ENCODE measurements at places on chromosomes 11 and 22.

DNA sequence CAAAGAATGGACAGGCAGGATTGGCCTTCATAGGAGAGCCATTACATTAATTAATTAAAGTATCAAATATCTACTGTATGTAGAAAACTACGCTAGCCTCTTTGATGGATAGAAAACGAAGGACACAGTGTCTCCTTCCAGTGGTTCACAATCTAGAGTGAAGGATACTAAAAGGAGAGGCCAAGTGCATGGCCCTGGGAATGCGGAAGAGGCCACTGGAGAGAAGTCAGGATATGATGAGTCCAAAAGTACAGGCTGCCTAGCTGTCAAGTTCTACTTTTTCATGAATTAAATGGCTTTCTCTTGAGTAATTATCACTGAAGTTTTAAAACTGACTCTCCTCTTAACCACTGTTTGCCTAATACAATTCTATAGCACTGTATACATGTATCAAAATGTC is 41.9 kb downstream of the ATG16L2 start:
- DNase-seq, result no peak

DNA sequence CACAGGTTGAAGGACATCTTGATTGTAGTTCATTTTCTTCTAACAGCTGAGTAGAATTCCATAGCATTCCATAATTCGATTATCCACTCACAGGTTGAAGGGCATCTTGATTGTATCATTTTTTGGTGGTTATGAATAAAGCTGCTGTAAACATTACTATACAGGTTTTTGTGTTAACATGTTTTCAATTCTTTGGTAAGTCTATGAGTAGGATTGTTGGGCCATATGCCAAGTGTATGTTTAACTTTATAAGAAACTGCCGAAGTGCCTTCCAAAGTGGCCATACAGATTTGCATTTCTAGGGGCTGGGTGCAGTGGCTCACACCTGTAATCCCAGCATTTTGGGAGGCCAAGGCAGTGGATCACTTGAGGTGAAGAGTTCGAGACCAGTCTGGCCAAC is 44.6 kb downstream of the ANKRD42 start:
- DNase-seq, result no peak

- no peak for DNase-seq
Observed at GRCh38 chr11:132284048-132284447, 913.6 kb downstream of the NTM start.

GRCh38 chr22:28188178-28188879 is 269.3 kb upstream of the PITPNB start:
- DNase-seq, result no peak

- peak; percentile 92 for DNase-seq
Observed at GRCh38 chr11:66328302-66329144, 7.7 kb downstream of the RIN1 start.

DNA sequence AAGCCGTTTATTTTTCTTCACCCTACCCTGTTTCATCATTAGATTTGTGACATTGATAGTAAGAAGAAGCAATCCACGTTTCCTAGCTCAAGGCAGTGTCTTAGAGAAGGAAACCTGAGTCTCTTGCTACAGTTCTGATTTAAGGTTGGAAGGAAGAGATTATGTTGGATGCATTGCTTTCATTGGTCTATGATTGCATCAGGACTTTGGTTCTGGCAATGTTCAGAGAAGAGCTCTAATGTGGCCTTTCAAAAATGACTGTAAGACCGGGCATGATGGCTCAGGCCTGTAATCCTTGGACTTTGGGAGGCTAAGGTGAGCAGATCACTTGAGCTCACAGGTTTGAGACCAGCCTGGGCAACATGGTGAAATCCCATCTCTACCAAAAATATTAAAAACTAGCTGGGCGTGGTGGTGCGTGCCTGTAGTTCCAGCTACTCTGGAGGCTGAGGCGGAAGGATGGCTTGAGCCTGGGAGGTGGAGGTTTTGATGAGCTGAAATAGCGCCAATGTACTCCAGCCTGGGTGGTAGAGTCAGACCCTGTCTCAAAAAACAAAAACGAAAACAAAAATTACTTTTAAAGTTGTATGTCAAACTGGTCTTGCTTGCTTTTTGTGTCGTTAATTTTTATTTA is 4.1 kb downstream of the NUCB2 start:
- DNase-seq, result no peak

DNA sequence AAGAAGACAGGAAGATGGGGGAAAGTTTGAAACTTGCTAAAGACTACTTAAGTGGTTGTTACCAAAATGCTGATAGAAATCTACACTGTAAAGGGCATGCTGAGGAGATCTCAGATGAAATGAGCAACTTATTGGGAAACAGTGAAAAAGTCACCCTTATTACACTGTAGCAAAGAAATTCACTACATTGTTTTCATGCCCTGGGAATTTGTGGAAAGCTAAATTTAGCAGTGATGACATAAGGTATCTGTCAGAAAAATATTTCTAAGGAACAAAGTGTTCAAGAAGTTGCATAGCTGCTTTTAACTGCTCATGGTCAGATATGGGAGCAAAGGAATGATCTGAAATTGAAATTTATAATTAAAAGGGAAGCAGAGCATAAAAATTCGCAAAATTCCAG is 702.4 kb upstream of the LRRC4C start:
- DNase-seq, result no peak

DNA sequence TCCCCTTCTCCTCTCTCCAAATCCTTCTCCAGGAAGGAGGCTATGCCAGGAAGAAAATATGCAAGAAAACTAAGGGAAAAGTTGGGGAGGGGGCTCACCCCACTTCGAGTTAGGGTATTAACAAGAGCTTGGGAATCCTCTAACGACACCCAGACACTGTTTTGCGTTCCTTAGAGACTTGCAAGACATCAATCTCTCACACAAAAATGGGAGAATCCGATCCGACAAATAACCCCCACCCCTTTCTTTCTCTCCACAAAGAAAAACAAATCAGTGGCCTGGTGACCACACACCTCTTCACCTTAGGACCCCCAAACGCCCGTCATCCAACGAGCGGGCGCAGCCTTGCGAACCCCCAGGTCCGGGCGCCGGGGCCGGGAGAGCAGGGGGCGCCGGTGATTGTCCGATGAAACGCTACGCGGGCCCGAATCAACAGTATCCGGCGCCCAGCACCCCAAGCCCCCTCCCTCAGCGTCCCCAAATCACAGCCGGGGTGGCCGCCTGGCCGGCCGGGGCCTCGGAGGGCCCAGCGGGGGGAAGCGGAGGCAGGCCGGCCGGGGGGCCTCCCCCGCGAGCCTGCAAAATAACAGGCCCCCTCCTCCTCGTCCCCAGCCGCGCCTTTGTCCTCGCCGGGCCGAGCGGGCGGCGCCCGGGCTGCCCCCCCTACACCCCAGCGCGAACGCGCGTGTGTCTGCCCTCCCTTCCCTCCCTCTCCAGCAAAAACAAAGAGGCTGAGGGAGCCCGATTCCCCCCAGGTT is 690 bp downstream of the CSNK1E start:
- peak; percentile 91 for DNase-seq

GRCh38 chr11:115963156-115963555 is 458.9 kb upstream of the CADM1 start:
- DNase-seq, result no peak

DNA sequence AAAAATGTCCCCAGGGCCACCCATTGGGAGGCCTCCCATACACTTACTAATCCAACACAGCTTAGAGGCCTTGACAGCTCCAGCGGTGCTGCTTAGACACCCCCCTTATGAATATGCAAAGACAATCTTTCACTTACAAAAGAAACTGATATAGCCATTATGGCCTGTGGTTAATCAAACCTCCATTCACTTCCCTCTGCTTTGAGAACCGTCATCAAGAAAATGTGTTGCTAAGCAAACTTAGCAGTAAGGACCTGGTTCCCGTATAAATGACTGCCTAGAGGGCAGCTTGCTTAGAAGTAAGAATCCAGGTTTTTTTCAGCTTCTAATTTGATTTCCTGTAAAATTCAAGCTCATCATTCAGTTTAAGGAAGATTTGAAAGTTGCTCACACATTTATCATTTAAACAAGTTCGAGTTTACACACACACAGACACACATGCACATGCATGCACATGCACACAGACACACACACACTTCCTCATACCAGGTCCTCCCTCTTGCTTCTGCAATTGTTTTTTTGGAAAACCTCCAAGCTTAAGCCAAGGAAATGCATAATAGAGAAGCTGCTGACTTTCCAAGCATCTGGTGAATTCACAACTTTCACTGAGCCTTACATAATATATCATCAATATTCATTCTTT is 137.7 kb upstream of the BLID start:
- DNase-seq, result no peak

DNA sequence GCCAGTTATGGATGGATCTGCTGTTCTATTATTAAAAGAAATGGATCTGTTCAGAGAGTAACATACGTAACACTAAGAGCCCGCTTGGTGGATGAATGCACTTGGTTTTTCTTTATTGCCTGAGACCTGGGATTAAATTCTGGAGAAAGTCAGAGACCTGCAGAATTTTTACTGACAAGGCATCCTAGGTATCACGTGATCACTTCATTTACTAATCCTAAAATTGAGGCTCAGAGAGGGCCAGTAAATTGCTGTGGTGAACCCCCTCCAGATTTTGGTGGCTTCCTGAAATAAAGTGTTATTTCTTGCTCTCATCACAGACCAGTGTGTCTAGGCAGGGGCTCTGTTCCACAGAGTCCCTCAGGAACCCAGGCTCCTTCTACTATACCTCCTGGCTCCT is 187.9 kb upstream of the LARGE1 start:
- DNase-seq, result no peak

DNA sequence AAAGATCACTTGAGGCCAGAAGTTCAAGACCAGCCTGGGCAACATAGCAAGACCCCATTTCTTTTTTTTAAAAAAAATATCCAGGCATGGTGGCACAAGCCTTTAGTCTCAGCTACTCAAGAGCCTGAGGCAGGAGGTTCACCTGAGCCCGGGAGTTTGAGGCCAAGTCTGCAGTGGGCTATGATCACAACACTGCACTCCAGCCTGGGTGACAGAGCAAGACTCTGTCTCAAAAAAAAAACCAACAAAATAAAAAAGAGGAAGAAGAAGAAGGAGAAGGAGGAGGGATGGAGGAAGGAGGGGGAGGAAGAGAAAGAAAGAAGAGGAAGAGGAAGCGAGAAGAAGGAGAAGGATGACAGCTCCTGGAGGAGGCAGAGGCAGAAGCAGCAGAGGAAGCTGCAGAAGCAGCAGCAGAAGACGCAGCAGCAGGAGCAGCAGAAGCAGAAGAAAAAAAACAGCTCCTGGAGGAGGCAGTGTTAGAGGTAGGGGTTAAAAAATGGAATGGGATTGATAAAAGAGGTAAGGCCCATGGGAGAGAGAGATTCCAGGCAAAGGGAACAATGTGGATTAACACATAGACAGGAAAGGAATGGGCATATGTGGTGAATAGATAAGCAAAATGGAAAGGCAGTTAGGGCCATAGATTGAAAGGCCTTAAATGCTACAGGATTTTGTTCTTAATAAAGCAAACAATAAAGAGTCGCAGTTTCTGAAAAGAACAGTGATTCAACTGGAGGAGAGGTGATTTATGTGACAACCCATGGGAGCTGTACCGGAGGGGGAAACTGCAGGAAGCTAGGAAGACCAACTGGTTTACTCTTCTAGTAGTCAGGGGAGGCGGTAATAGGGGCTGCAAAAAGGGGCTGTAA is 10.9 kb downstream of the PRCP start:
- DNase-seq, result no peak

DNA sequence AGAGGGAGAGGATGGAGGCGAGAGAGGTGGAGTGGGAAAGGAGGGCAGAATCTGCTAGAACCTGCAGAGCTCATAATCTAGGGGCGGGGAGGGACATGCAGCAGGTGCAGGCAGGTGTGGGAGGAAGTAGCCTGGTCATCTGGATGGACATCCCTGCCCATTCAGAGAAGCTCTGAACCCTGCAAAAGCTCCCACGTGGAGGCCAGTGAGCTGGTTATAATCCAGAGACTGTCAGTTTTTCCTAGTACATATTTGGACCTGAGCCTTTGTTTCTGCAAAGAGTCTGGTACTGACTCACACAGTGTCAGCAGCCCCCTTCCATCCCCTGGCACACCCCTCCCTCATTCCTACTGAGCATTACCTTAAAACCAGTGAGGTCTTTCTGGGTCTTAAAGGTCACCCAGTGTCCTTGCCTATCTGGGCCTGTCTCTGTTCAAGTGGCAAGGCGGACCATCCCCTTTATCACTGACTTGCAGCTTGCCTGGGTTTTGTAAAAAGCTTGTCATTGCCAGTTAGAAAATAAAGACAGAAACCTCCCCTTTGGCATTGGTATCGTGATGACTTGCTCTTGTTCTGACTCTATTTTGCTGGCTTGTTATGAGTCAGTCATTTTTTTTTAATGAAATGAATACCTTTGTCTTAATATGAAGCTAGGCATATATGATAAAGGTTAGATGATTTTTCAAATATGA is 26.1 kb downstream of the PTPRJ start:
- no peak for DNase-seq

DNA sequence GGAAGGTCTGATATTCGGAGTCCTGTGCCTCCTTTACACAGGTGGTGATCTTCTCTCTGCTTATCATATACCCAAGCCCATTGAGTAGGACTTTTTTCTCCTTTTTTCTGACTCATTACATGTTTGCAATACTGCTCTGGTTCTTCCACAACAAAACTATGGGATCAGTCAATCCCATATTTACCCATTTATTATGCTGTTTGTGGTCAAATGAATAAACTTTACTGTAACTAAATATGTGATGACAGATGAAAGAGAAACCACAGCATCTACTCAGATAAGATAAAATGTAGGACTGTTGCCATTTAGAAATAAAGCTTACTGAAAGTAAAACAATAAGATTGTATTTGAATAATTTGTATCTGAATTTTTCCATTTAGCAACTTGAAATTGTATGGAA is 958.7 kb upstream of the FAT3 start:
- DNase-seq, result no peak

DNA sequence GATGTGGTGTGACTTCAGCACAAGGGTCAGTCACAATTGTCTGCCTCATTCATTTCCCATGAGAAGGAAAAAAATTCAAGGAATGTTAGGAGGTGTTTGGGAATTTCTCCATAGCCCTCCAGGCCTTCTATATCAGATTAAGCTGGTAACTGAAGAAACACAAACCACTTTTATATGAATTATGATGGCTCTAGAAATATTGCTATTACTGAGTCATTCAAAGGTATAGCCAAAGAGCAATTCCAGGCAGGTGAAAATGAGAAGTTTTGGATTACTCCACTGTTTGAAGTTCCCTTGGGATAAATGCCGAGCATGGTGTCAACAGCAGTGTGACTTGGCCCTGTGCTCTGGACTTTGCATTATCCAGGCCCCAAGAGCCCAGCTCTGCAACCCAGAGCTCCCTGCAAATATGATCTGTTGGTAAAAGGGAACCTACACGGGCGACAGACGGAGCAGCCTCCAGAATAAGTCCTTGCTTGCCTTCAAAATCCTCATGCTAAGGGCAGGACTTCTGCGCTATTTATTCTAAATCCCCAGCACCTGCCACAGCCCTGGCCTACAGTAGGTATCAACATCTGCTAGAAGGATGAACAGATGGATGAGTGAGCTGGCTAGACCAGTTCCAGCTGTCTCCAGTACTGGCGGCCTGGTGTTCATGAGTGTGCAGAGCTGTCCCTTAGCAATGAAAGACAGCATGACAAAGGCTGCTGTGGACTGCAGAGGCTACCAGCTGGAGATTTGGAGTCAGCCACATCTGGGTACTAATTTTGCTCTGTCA is 67.5 kb upstream of the ZBED5 start:
- DNase-seq, result no peak

- DNase-seq, result no peak
Observed at GRCh38 chr11:107752949-107753822, 41.3 kb upstream of the SLN start.

- no peak for DNase-seq
Observed at GRCh38 chr11:22677153-22677903, 10.9 kb downstream of the GAS2 start.

Data from right cardiac atrium (tissue), 5 donors.